ENCODE measurements at places on chromosomes 4 and X.

DNA sequence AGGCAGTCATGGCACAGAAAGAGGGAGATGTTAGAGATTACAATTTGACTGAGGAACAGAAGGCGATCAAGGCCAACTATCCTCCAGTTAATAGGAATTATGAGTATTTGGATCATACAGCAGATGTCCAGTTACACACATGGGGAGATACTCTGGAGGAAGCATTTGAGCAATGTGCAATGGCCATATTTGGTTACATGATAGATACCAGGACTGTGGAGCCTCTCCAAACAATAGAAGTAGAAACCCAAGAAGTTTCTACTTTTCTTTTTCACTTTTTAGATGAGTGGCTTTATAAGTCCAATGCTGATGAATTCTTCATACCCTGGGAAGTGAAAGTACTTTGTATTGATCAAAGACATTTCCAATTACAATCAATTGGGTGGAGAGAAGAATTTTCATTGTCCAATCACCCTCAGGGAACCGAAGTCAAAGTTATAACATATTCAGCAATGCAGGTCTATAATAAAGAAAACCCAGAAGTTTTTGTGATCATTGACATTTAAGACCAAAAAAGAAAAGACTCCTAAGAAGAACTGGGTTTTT, 139.1 kb downstream of the MAB21L2 start:
- DNase-seq, result no peak

DNA sequence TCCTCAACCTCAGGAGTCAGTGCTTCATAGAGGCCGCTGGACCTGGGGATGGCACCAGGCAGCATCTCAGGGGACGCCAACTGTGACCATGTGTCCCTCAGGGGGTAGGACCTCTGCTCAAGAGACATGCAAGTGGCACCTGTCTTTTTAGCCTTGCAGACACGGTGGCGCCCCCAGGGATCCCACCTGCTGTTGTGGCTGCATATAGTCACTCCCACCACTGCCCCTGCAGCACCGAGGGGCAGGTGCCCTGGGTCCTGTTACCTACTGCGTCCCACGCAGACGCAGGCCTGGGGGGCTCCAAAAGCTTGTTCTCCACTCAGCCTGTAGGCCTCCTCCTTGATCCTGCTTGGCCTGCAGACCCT, 2.5 kb downstream of the MYL5 start:
- no peak for DNase-seq

- DNase-seq, result no peak
These were observed 426.7 kb upstream of the ARX start for GRCh38 chrX:25442499-25442898.

GRCh38 chr4:176584031-176584606, 208.6 kb downstream of the VEGFC start:
- DNase-seq, result no peak

GRCh38 chr4:147498031-147498660, 17.2 kb downstream of the EDNRA start:
- DNase-seq, result no peak

DNA sequence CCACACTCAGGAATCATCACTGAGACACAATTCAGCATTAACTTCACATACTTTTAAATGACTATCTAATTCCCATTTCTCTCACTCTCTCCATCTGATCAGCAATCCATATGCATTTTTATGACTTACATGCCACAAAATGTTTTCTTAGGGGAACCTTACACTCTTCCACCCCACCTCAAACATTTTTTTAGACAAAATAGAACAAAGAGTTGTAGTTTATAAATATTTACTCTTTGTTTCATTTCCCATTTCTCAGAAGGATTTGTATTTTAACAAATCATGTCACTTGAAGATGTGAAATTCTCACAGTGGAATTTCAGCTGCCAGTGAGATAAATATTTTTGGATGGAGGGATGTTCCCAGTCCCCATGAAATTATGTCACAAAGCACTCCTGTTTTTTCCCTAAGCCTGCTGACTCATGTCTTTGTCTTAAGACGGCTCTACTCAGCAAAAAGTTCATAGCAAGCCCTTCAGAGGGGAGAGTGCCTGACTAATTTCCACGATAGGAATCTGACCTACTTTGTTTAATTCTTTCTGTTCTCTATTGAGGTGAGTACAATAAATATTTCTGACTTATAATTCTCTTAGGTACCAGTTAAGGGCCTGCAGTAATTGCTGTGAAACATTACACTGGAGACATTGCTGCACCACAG, 257.7 kb downstream of the THOC2 start:
- no peak for DNase-seq

DNA sequence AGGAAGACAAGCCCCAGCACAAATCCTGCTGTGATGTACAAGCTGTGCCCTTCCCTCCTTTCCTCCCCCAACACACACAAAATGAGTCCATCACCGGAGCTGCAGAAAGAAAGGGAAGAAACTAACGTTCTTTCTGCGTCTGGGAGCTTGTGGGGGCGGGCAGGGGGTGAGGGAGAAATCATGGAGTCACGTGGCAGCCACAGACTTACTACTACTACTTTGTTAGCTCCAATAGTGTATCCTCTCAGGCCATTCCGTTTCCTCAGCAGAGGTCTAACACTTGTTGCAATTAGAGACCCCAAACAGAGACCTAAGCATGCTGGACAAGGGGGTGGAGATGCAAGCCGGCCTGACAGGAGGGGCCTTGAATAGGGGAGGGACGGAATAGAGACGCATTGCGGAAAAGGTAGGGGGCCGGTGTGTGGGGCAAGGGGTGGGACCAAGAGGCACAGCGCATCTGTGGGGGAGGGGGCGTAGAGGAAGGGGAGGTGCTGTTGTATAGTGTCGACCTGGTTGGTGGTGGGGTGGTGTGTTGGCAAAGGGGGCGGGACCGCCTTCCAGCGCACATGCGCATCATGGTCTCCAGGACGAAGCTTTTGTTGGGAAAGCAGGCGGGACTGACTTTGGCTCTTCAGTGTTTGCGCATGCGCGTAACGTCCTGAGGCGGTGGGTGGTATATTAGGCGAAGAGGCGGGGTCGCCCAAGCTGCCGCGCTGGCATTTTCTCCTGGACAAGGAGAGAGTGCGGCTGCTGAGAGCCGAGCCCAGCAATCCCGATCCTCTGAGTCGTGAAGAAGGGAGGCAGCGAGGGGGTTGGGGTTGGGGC, at the start of gene MAGED1:
Gene MAGED1 (plus strand): TSS at position 703 of the 825 bp plus-strand sequence. CDS start 682 bp downstream, outside the sequence.
- no peak for DNase-seq

- DNase-seq, result no peak
These were observed 67.4 kb downstream of the GLRB start for GRCh38 chr4:157143369-157143768.

- no peak for DNase-seq
These were observed 30.7 kb downstream of the MOSPD2 start for GRCh38 chrX:14903891-14904290.

DNA sequence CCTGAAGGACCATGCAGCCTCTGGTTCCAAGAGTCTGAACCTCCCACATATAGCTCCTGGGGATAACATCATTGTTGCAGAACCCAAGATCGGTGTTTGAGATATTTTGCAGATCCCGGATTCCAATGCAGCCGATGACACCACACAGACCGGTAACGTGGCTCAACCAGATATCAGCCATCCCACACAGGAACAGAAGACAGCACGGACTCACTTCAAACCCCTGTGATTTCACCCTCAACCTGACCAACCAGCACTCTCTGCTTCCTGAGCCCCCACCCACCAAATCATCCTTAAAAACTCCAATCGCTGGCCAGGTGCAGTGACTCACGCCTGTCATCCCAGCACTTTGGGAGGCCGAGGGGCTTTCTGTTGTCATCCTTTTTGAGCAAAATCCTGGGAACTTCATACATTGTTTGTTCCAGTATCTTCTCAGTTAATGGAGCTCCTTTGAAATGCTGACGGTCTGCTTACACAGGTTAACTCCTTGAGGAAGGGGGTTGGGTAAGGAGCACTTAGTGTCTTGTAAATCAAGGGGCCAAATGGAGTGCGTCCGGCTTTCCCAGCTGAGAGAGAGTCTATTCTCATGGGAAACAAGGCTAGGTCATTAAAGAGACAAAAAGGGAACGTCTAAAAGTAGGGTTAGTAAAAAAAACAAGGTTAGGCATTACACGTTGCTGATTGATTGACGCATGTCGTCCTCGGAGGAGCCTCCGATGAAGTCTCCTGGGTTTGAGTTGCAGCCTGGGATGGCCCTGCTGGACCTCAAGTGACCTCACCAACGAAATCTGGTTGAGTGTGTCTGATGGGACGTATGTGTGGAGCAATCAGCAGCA, 230.4 kb downstream of the CRLF2 start:
- no peak for DNase-seq
